ENCODE measurements at places on chromosomes 3 and 15. TPM values are rescaled to one million over a fixed set of nuclear protein-coding genes. Genes with fewer than 3 reads are reported as not detected.

GRCh38 chr3:159586571-159587202 lies 401.9 kb upstream of the IL12A start:
- DNase-seq, result peak; percentile 68

DNA sequence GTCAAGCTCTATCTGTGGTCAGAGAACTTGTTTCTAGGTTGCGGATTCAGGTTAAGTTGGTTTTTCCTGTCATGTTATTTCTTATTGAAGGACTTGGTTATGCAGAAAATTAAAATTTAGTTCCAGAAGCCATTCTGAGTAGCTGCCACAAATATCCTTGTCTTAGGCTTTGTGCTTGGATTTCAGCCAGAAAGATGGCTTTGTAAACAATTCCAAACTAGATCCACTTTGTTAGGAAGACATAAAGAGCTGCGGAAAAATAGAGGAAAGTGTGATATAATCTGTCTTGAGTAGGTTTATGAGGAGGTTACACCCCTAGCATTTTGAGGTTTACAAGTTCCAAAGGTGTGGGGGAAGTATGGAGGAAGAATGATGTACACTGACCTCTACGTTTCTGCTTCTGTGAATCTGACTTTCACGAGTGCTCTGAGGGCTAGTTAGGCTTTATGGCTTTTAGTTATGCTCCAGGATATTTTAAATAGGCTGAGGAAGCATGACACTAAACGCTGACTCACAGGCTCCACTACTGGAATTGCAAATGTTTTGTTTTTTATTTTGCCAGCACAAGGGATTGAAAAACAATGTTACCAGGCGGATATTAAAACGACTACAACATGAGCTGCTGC lies 46.3 kb upstream of the UTS2B start:
- no peak for DNase-seq

DNA sequence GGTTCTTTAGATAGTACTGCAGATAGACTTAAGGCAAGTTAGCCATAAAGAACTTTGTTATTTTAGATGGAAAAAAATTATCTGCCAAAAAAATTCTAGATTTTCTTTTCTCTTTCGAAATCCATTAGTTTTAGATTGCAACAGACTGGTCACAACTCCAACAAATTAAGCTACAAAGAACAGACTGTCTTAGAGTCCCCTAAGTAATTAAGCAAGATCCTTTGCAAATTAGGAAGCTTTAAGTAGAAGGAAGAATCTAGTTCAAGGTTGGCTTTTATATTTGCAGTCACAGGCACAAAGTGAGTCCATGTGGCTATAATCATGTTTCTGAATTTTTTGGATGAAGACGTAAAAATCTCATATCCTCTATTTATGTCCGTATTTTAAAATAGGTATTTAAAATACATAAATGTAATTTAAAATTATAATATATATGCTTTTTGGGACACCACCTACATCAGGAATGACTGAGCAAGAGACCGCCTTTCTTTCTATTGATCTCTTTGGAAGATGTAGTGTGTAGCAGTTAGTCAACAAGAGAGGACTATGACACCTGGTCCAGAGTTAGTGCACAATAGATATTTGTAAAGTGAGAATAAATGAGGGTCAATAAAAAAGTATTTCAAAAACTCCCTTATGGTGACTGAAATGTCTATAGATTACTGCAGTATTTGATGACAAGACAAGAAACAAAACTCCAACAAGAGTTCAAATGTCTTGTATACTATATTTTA lies 34.4 kb downstream of the TMEM45A start:
- no peak for DNase-seq

GRCh38 chr3:142595581-142595950 lies 627 bp upstream of the PLS1 start:
- no peak for DNase-seq

- no peak for DNase-seq
These were observed 292.8 kb downstream of the MEX3B start for GRCh38 chr15:81752974-81753373.

DNA sequence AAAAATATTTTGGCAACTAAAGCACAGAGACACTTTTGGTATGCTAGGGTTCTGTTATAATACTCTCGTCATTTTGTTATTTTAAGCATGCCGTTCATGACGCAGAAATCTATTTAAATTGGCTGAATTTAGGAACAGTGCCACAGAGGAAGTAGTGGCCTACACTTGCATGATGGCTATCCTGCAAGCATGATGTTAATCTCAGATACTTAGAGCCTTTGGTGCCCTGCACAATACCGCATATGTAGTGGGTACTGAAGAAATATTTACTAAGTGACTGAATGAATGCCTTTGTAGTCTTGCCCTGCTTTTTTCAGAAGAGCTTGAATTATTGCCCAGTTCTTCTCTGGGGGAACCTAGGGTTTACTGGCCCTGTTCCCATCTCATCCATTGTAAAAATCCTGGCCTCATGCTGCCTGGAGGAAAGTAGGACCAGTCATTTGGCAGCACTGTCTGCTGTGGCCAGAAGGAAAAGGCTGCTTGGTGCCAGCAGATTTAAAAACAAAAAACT lies 79.0 kb downstream of the SERPINI1 start:
- DNase-seq, result no peak

DNA sequence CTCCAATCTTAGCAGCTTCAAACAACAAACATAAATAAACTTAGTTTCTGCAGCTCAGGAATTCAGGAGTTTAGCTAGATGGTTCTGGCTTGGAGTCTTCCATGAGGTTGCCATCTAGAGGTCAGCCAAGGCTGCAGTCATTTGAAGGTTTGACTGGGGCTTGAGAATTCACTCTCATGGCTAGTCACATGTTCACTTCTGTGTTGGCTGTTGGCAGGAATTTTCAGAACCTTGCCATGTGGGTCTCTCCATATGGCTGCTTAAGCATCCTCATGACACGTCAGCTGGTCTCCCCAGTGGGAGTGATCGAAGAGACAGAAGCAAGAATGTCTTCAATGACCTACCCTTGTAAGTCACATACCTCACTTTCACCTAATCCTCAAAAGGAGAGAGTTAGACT lies 269.2 kb upstream of the CNTN3 start:
- no peak for DNase-seq

DNA sequence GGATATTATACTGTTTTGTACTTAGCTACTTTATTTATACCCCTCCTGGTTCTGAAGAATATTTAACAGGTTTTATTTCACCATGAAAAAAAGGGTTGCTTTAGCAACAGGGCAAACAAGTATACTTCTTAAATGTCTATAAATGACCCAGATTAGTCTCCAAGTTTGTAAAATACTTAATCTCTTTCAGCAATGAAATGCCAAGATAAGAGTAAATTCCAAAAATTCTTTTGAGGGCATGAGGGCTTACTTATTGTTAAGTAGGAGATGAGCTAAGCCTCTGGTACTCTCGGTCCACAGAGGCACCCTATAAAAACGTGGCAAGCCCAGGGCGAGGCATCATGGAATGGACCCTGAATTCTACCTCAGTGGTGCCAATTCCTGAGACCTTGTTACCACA lies 264.8 kb upstream of the NSMCE3 start:
- DNase-seq, result no peak

DNA sequence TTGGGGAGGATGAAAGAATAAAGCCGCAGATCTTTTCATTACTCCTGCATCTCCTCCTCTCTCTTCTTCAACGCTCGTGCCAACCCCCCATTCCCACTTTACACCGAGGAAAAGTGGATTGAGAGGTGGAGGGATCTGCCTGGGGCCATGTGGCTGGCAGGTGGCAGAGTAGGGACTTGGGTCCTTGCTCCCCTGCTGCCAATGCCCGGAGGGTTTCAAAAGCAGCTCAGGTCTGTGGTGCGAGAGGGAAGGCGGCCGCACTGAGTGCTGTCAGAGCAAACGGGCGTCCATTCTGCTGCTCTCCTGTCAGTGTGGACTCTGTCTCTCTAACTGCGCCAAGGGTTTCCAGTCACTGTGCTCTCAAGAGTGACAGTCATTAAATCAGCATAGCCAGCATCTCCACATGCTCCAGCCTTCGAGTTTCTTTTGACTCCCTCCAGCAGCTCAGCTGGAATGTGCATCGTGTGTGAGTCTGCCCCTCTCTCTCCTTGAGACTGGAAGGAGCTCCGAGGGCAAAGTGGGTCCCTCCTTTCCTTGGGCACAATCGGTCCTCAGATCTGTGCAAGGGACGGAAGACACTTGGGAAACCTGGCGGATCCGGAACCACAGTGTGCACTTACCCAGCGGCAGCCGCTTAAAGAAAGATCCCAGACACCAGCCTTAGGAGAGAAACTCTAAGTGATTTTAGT lies 68.6 kb downstream of the VGLL4 start:
- DNase-seq, result no peak

GRCh38 chr3:4207672-4208071 lies 95.5 kb upstream of the SETMAR start:
- no peak for DNase-seq

DNA sequence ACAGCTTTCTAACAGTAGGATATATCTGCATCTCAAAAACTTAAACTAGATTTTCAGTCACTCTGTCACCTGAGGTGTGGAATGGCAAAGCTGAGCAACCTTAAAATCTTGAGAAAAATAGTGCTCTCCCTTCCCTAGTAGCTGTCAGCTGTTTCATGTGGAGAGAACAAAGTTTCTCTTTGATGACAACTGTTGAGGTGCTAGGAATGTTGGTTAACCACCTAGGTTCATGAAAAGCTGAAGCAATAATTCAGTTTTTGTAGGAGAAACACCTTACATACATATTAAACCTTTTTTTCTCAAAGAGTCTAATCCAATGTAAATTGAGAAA lies 40.8 kb downstream of the TCF12 start:
- no peak for DNase-seq

GRCh38 chr3:108485146-108485545 lies 25.2 kb downstream of the MYH15 start:
- peak; percentile 60 for DNase-seq

- no peak for DNase-seq
These were observed 43.9 kb upstream of the TRPM1 start for GRCh38 chr15:31145271-31145911.

DNA sequence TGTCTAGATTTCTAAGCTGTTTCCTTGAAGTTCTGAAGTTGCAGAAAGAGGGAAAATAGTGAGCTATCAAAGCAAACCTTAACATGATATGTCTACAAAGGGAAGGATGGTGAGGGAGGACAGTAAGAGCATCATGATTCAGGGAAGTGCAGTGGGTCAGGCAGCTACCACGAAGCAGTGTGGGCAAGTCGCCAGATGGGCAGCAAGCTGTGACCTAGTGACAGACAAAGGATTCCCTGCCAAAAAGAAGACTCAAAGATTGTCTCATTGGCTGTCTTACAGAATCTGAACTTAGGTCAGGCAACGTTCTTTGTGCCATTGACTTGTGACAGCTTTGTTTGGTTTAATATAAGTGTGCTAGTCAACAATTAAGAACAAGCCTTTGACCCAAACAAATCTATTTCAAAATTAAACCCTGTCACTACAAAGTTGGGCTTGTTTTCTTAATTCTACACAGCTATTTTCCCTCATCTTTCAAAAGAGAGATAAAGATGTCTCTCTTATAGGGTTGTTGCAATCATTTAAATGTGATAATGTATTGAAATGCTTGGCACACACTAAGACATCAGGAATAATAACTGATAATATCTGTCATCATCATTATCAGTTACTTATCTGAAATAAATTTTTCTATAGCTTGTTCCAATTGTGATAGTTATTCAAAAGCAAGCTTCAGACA lies 153.3 kb downstream of the ECT2 start:
- no peak for DNase-seq

DNA sequence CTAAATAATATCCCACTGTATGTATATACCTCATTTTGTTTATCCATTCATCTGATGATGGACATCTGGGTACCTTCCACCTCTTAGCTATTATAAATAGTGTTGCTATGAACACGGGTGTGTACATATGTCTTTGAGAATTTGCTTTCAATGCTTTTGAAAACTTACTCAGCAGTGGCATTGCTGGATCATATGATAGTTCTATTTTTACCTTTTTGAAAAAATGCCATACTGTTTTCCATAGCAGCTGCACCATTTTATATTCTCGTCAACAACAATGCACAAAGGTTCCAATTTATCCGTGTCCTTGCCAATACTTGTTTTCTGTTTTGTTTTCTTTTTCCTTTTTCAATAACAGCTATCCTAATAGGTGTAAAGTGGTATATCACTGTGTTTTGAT lies 77.1 kb downstream of the PEAK1 start:
- no peak for DNase-seq

- DNase-seq, result no peak
These were observed 61.2 kb downstream of the RUBCN start for GRCh38 chr3:197675563-197675860.

GRCh38 chr15:64909546-64909945 lies 2.2 kb upstream of the ANKDD1A start:
- DNase-seq, result no peak

- no peak for DNase-seq
These were observed 100.2 kb upstream of the FAM3D start for GRCh38 chr3:58766587-58767282.

GRCh38 chr3:74357881-74358280 lies 256.6 kb downstream of the CNTN3 start:
- no peak for DNase-seq

- DNase-seq, result no peak
These were observed 873.1 kb downstream of the NSUN3 start for GRCh38 chr3:94935738-94936580.

DNA sequence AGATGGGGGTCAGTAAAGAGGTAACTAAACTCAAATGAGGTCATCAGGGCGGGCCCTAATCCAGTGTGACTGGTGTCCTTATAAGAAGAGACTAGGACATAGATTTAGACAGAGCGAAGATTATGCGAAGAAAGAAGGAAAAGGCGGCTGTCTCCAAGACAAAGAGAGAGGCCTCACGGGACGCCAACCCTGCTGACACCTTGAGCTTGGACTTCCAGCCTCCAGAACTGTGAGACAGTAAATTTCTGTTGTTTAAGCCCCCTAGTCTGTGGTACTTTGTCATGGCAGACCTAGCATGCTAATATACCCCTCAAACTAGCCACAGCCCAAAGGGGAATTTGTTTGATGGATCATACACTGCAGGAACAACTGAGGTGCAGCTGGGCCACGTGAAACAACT lies 183.0 kb downstream of the ABHD5 start:
- DNase-seq, result no peak

DNA sequence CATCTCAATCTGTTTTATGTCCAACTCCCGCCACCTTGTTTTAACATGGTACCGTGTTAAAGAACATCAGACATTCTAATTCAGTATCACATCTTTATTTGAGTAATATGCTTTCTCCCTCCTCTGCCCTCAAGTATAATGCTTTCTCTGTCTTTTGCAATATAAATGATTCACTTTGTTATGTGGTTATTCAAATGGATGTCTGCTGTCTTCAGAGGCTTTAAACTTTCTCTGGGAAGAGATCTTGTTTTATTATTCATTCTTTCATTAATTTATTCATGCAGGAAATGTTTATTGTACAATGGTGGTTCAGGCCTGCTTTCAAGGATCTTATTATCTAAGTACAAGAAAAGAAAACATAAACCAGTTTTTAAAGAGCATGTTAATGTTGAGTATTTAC lies 57.1 kb downstream of the RAP2B start:
- no peak for DNase-seq

- DNase-seq, result no peak
These were observed 263.2 kb downstream of the XXYLT1 start for GRCh38 chr3:195007766-195008165.

ZKSCAN7 gene
- total RNA-seq, result 8.5 TPM

ITPKA gene
- 0.99 TPM for total RNA-seq

PP2D1 gene
- not detected for total RNA-seq

BFSP2 gene
- not detected for total RNA-seq

SLCO2A1 gene
- 1.1 TPM for total RNA-seq

CLRN1 gene
- total RNA-seq, result 0.35 TPM

RETNLB gene
- total RNA-seq, result not detected

NECTIN3 gene
- total RNA-seq, result 52.2 TPM

SLC6A11 gene
- 0.88 TPM for total RNA-seq

PEX11A gene
- total RNA-seq, result 2.9 TPM

GOLGA6L4 gene
- 3.6 TPM for total RNA-seq

DNAH12 gene
- not detected for total RNA-seq

Measured in H1 (cell line).